Stimulated activated CD4-positive, alpha-beta T cell treated with anti-CD3 and anti-CD28 coated beads, Interleukin-12 subunit alpha, Interleukin-12 subunit beta, amount 100 ng/mL, for 48 hours (primary cell): ENCODE measurements at places on chromosomes 12 and 14.

DNA sequence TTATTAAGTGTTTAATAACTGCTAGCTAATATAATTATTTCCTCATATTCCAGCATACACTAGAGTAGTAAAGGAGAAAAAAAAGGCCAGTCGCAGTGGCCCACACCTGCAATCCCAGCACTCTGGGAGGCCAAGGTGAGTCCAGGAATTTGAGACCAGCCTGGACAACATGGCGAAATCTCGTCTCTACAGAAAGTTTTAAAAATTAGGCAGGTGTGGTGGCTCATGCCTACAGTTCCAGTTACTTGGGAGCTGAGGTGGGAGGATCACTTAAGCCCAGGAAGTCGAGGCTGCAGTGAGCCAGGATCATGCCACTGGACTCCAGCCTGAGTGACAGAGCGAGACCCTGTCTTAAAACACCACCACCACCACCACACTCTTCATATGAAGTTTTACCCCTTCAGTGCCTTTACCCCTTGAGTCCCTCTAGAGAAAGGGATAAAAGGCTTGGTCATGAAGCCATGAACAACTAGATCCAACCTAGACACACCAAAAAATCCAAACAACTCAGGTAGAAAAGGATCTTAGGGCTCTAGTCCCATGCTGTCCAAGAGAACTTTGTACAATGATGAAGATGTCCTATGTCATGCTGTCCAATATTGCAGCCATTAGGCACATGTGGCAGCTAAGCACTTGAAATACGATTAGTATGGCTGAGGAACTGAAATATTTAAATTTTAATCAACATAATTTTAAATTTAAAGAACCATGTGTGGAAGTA lies 29.6 kb downstream of the ATXN2 start:
- DNase-seq, result no peak

GRCh38 chr14:54785778-54786770 lies 116.6 kb downstream of the GCH1 start:
- DNase-seq, result no peak

DNA sequence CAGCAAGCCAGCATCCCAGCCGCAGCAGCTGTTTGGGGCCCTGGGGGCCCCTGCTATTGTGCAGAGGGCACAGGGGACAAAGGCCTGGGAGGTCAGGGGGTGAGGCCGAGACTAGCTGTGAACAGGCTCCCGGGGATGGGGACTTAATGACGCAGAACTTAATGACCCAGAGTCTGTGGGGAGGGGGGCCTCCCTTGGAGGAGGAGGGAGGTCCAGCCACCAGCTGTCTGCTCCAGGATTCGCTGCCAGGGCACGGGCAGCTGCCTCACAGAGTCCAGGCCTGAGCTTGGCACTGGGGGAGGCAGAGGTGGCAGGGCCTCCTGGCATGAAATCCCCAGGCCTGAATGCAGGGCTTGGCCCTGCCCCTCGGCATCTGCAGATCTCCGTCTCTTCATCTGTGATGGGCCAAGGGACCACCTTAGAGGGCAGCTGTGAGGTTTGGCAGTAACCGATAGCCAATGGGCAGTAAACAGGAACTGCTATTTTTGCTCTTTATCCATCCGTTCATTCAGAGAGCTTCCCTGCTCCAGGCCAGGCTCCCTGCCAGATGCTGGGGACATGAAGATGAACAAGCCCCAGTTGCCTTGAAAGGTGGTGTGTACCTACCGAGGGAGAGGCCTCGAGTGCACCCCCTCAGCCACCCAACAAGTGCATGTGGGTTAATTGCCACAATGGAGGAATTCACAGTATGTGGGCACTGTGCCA lies 6.7 kb downstream of the FAM222A start:
- DNase-seq, result no peak

- DNase-seq, result no peak
These were observed 459.4 kb downstream of the ETNK1 start for GRCh38 chr12:23084236-23084995.

- no peak for DNase-seq
These were observed 16.7 kb downstream of the PLEK2 start for GRCh38 chr14:67395086-67395875.

DNA sequence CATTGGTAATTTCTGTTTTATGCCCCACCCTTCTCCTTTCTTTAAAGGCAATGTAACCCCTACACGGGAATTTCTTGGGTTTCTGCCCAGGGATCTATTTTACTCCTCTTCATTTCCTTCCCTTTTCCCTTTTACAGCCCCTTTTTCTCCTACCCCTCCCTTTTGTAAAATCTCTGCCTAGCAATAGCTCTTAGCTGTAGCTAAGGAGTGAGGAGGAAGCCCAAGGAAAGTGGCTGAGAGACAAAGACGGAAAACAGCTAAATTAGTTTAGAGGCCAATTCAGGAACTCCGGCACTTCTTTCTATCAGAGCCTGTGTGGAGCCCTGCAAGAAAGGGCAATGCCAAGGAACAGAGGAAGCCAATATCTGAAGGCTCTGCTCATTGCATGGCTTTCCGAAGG lies 40.3 kb downstream of the SOCS2 start:
- DNase-seq, result no peak

DNA sequence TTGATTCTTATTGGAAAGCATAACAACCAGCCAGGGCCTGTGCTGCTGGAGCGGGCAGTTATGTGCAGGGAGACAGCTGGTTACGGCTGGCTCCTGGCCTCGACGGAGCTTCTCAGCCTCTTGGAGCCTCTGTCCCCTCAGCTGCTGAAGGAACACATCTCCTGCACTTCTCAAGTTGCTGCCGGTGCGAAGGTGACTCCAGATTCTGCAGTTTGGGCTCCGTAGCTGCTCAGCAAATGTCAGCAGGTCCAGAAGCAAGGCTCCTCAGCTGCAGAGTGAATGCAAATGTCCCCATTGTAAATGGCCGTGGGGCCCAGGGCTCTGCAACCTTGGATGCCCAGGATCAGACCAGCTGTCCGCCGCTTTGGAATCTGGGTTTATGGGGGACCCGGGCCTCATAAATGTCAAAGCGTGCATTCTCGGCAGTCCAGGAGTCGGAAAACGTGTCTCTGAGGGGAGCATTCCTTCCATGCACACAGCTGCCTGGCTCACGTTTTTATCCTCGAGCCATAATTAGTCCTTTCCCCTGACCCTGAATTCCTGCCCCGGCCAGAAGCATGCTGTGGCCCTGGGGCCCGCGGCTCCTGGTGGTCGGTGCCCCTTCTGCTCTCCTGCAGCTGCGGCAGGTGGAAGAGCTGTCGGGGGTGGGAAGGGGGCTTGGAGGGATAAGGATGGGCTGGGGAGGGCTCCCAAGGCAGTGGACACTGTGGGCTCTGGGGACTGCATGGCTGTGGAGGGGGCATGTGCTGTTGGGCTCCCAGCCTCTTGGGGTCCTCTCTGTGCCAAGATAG lies 106.0 kb downstream of the KIF26A start:
- DNase-seq, result no peak

- no peak for DNase-seq
These were observed 19.8 kb downstream of the OR5AU1 start for GRCh38 chr14:21136024-21136423.

- peak; percentile 18 for DNase-seq
These were observed 69.9 kb upstream of the CNTN1 start for GRCh38 chr12:40622246-40622838.
